ENCODE measurements at places on chromosomes 12 and 14.

DNA sequence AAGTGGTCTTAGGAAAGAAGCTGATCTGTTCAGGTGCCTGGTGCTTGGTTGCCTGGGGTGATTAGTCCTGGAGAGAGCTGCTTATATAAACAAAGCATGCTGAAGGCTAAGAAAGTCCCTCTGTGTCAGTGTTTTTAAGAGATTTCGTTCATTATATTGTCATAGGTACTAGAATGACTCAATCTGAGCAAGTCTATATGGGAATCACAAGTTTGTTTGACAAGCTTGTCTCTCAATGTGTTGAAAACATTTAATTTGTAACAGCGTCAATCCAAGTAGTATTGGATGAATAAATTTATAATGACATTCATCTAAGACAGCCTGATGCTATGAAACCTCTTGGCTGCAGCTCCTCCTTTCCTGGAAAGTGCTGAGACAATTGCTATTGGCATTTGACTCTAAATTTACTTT, 256.3 kb downstream of the TMTC2 start:
- no peak for DNase-seq

DNA sequence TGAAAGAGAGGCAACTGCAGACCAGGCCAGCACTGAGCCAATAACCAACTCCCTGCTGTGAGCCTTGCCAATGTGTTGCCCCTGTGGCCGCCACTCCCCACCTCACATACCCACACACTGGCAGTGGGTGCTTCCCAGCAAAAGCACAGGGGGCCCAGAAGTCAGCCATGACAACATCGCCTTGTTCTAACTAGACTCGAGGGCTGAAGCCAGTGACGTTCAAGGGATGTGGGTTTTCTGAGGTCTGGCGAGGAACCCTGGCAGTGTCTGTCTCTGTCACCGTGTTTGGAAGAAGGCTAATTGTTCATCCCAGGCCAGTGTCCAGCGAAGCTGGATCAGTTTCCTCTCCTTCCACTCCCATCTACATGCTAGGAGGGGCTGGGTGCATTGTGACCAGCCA, 311.8 kb upstream of the AMIGO2 start:
- DNase-seq: no peak

DNA sequence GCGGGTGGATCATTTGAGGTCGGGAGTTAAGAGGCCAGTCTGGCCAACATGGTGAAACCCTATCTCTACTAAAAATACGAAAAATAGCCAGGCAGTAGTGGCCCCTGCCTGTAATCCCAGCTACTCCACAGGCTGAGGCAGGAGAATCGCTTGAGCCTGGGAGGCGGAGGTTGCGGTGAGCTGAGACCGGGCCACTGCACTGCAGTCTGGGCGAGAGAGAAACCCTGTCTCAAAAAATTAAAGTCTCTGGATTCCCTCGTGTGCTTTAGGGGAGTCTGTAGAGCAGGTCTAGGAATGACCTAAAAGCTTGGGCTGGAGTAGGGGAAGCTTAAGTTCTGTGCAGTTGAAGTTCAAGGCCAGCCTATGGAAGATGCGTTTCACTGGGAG, 697 bp upstream of the TULP3 start:
- no peak for DNase-seq

GRCh38 chr14:71354801-71355200, 447.5 kb downstream of the PCNX1 start:
- DNase-seq: no peak

DNA sequence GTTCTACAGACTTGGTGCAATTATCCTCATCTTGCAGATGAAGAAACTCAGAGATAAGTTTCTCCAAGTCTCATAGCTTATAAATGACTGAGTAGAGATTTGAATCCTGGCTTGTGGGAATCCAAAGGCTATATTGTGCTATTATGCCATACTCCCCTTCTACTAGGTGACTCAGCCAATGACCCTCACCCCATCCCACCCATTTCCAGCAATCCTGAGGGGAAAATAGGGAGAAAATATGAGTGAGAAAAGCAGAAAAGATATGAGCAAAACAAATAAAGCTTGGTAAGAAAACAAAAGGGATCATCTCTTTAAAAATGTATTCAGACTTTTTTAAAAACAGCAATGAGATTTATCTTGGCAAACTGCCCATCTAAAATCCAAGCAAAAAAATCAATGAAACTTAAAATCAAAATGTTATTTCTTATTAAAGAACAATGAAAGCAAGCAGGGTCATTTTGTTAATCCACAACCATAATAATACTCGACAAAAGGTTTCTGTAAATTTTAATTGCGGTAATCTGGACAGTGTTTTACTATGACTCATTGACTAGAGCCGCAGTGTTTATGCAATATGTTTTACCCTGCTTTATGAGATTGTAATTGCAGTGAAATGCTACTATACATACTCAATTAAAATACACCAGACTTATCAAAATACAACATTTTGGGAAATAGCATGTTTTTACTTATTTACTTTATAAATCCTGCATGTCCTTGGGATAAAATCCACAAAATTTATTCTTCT, 13.1 kb upstream of the LGR5 start:
- no peak for DNase-seq

GRCh38 chr14:60931218-60931617, 49.7 kb downstream of the TRMT5 start:
- peak; percentile 5 for DNase-seq

DNA sequence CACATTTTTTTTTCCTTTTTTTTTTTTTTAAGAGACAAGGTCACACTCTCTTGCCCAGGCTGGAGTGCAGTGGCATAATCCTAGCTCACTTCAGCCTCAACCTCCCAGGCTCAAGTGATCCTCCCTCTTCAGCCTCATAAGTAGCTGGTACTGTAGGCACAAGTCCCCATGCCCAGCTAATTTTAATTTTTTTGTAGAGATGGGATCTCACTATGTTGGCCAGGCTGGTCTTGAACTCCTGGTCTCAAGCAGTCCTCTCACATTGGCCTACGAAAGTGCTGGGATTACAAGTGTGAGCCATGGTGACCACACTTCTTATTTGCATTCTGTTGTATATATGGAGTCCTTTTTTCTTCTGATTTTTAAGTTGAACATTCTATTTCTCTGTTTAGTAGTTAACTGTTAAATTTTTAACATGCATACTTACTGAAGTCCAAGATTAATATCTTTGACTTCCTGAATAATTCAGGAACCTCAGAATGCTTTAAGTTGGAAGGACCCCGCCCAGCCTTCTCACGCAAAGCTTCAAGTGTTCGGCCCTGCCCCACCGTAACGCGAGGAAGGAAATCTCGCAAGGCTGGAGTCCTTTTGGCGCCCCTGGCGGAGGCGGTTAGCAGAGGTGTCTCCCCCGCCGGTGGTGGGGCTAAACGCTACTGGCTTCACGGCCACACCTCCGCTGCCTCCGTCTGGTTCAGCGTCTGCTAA, 21.6 kb downstream of the SPATS2 start:
- DNase-seq: no peak

DNA sequence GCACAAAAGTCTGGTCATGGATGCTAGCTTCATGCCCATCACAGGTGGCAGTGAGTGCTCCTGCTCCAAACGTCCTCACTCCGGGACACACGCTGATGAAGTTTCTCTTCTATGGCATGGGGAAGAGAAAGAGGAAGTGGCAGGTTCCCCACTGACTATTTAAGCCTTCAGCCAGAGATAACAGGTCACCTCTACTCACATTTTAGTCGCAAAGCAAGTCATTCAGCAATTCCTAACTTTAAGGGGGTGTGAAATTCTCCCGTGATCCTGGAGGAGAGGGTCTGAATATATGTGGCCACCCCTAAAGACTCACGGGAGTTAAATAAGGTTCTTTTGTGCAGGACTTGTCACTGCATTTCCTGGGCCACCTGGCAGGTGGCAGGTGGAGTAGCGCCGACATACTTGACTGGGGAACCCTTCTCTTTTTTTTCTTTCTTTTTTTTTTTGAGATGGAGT, 18.8 kb upstream of the RCOR1 start:
- DNase-seq: no peak

DNA sequence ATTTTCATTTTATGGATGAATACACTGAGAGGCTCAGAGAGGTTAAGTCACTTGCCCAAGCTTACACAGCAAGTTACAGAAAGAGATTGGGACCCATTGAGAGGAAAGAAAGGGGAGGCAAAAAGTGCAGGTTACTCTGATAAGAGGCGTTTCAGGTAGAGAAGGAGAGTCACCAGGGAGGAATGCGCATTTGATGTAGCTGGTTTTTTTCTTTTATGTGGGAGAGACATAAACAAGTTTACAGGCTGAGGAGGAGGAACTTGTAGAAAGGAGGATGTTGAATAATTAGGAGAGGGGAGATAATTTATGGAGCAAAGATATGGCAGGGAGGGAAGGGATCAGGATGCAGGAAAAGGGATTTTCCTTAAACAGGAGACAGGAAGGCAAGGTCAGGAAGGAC, 297.0 kb downstream of the PCNX1 start:
- no peak for DNase-seq

DNA sequence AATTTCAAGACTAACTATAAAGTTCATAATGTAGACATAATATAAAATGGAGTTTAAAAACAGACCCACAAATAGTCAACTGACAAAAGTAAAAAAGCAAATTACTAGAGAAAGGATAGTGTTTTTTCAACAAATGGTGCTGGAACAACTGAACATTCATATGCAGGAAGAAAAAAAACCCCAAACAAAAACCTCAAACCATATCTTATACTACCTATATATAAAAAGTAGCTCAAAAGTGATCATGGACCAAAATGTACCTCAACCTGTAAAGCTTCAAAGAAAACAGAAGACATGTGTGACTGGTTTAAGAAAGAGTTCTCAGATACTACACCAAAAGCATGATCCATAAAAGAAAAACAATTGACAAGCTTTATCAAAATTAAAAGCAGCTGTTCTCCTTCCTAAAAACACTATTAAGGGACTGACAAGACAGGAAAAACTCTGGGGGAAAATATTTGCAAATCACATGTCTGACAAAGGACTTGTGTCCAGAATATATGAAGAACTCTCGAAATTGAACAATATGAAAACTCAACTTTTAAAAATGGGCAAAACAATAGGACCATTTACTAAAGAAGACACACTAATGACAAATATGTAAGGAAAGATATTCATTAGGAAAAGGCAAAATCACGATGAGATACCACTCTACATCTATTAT, 22.7 kb upstream of the ARID4A start:
- DNase-seq: no peak

GRCh38 chr12:108568338-108569154, 6.2 kb downstream of the ISCU start:
- DNase-seq: peak; percentile 88

All from NCI-H345 (cell line).